ENCODE measurements at places on chromosomes 12 and 14. TPM values are rescaled to one million over a fixed set of nuclear protein-coding genes. Genes with fewer than 3 reads are reported as not detected.

DNA sequence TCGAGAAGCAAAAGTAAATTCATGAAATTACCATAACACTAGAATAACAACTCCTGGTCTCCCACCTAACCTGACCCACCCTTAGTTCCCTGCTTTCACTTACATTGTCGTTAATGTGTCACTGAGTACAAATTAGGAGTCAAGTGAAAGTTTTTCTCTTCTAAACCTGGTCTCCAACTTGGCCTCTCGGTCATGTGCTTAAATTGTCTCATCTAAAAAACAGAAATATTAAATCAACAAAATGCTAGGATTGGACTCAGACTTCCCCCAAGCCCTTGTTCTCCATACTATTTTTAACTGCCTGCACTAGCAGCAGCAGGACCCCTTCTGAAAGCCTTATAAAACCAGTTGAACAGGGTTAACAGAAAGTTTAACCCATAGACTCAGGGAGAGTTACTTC, 1.8 kb upstream of the BTG1 start:
- DNase-seq: no peak

DNA sequence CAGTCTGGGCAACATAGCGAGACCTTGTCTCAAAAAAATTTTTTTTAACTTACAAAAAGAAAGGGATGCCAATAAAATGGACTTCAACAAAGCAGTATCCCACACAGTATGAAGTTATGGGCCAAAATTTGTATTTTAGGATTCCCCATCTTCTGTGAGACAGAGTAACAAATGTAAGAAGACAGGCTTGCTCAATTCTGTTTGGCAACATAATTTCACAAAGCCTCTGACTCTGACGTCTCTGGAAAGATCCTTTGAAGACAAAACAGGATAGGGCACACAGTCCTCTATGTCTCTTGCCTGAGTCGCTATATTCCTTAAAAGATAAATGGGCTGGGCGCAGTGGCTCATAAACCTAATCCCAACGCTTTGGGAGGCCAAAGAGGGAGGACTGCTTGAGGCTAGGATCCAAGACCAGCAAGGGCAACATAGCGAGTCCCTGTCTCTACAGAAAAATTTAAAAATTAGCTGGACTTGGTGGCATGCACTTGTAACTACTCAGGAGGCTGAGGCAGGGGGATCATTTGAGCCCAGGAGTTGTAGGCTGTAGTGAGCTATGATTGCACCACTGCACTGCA, 1.1 kb upstream of the HOMEZ start:
- DNase-seq: no peak

DNA sequence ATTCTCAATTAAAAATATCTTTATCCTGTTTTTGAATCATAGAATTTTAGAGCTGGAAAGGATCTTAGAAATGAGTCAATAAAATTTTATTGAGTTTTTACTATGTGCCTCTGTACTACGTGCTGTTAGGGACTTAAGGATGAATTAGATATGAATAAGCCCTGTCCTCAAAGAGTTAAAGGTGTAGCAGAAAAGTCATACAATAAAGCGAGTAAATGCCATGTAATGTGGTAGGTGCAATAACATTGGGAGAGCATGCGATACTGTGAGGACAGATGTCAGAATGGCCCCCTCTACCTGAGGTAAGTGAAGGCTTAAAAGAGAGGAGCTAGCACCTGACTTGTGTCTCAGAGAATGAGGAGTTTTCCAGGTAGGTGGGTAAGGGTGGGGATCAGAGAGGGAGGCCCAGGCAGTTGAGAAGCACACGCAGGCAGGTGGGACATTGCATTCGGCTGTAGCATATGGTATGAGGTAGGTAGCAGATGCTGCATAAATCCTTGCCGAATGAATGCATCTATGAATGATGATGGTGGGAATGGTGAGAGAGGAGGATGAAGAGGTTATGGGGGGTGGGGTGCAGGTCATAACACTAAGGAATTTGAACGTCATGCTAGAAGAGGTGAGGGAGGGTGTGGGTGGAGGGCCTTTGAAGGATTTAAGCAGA, 35.4 kb upstream of the ATP23 start:
- no peak for DNase-seq

Gene MEG3
- total RNA-seq: 7.4 TPM

DNA sequence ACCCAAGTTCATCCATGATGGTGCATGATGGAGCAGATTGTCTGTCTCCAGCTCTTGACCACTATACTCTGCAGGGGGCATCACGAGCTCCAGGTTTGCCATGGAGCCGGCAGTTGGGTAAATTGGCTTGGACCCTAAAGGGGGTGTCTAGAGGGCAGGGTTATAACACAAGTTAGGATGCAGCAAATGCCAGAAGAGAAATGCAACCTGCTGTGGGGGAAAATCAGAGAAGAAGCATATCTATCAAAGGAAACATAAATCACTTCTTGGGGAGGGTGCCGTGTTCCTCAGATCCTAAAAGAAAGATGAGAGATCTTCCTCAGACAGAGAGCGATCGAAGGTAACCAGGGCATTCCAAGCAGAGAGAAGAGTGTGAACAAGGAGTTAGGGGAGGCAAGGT, 334.9 kb downstream of the C12orf75 start:
- no peak for DNase-seq

DNA sequence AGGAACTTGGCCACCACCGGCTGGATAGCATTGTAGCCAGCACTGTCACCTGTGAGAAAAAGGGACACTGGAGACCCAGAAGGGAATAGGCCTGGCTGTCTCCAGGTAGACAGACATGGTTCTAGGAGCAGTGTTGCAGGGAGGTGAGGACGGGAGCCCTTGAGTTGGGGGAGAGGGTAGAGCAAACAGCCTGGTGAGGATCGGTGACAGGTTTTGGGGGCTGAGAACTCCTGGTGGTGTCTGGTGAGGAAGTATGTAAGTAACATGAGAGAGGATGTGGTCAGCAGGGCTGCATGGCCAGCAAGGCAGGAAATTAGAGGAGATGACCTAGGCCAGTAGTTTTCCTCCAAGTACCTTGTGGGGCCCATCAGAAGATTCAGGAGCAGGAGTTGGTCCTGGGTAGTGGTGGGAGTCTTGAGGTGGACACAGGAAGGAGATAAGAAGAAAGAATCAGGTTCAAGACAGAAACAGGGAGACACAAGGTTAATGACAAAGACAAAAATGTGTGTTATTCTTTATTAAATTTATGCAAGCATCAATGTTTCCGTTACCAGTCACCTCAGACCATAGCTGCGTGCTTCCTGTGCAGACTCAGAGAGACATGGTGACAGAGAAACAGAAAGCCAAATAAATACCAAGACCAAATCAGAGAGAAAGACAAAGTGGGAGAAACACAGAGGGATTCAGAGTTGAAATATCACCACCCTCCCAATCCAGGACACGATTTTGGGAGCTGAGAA, at the start of gene ARHGAP9:
Gene ARHGAP9, minus strand, starts transcription at position 491 of the 740 bp plus-strand sequence. Its CDS starts 460 bp downstream, at position 31.
- DNase-seq: no peak

DNA sequence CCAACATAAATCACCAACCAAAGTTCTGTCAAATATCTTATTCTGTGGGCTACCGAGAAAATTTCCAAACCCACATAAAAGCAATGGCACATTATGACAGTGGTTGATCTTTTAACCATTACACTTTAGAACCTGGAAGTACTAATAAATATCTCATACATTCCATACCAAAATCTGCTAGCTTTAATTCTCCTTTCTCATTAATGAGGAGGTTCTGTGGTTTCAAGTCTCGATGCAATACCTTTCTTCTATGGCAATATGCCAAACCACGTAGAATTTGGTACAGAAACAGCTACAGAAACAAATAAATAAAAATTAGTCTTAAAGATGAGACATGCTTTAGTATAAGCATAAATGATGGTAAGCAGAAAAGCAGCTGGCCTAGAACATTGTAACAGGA, 100.7 kb downstream of the ELK3 start:
- no peak for DNase-seq

GRCh38 chr12:14326699-14327098, 38.8 kb upstream of the ATF7IP start:
- DNase-seq: no peak

Gene KCNH3
- not detected for total RNA-seq

Gene KRT72
- total RNA-seq: not detected

GRCh38 chr12:88267630-88268029, 125.5 kb downstream of the TMTC3 start:
- DNase-seq: no peak

- DNase-seq: no peak
Measured at GRCh38 chr12:28709986-28710685, 438.9 kb upstream of the FAR2 start.

Gene PFKM
- total RNA-seq: 841 TPM

- DNase-seq: no peak
Measured at GRCh38 chr14:51398898-51399297, 158.9 kb downstream of the TMX1 start.

DNA sequence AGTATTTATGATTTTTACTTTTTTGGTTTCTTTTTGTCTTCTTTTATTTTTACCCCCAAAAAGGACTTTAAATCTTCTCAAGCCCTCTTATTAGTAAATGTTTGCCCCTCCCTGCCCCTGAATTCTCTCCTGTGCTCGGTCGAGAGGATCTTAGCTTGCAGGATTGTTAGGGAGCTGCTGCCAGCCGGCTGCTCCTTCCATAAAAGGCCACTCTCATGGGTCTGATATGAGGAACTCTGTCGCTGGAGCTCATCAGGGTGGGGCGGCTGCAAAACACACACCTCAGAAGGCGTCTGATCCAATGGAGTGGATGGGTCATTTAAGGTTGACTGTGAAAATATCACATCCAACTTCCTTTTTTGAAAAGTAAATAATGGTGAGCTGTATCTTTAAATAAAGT, 8.5 kb downstream of the LTBR start:
- DNase-seq: no peak

DNA sequence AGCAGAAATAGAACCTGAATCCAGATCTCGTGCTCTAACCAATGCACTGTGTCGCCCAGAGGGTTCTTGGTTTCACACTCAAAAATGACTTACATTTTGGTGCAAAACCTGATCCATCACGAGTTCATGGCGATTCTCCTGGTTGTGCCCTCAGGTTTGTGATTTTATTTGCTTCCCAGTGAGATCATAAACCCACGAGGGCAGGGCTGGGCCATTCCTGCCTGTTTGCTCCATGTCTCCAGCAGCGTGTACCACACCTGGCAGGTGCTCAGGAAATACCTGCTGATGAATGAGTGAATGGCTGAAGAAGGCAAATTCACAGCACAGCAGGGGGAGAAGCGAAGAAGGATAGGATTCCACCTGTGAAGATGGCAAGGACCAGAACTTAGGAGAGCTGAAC, 9.4 kb downstream of the ACACB start:
- DNase-seq: no peak

GRCh38 chr12:77102123-77102522, 36.8 kb upstream of the E2F7 start:
- DNase-seq: no peak

DNA sequence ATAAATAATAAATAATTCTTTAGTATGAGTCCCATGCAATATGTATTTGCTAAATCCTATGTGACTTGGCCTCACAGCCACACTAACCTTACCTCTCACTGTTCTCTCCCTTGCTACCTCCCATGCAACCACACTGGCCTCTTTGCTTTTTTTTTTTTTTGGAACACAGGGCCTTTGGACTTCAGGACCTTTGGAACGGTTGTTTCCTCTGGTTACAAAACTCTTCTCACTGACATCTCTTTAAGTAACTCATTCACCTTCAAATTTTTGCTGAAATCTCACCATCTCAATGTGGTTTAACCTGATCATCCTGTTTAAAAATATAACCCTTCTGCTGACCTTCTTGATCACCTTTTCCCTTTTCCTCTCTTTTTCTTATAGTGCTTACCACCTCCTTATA, 194.0 kb downstream of the SSPN start:
- DNase-seq: no peak

Gene VRTN
- total RNA-seq: not detected

DNA sequence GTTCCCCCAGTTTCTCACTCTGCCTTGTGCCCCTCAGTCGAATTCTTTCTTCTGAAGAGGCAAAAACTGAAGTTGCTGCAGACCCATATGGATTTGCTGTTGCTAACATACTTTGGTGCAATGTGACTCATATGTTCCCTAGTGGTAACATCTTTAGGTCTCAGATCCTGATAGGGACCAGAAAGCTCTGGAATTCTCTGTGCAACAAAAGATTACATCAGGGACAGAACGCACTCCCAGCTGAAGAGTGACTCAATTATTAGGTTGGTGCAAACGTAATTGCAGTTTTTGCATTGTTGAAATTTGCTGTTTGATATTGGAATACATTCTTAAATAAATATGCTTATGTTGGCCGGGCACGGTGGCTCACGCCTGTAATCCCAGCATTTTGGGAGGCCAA, 8.2 kb upstream of the DHRS2 start:
- no peak for DNase-seq

DNA sequence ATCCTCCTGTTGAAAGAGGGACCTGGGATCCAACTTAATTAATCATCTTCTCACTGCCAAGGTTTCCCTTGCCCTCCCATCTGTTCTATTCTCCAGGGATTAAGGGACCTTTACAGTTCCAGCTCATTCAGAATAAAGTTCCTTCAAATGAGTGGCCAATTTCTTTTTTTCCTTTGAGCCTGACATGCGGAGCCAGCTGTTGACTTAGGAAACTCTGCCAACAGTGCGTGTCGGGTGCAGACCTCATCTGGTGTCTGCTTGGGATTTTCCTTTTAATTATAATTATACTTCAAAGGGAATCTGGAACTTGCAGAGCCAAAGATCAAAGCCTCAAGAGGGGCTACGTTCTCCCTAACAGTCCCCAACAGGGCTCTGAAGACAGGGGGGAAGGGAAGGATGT, 64.8 kb downstream of the CCDC60 start:
- DNase-seq: no peak

DNA sequence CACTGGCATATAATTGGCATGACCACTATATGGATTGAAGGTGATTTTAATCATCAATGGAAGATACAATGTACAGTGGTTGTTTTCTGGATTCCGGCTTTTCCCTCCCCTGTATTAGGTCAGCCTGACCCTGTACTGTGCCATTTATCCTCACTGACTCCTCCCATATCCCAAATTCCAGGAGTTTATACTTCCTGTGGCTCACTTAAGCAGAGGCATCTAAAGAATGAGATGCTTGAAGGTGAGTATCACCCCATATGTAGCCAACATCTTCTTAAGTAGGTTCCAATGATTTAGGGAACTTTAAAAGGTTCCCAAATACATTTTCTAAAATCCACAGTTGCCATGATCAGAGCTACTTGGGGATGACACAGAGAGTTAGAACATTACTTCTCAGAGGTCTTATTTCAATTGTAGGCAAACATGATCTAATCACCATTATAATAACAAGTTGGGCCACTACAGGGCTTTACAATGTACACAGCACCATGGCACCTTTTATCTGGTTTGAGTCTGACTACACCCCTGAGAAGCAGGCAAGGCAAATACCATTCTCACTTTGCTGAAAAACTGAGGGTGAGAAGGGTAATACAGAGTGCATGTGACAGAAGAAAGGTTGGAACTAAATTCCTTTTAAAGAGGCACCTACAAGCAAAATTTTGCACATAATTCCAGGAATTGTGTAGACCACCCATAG, 212.3 kb upstream of the GARIN6 start:
- no peak for DNase-seq

DNA sequence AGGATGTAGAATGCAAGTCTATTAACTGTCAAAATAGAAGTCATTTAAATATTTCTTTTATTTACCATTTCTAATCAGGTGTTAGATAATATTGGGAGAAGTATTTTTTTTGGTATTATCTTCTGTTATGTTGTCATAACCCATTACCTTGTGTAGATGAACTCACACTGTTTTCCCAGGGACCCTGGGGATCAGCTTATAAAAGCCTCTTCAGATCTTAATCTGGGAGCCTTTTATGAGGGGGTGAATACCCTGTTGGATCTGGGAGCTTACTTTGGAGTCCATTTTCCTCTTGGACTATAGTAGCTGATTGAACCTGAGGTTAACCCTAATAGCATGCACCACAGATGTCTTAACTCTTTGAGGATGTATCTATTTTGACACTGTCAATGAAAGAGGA, 176.3 kb upstream of the ATP2B1 start:
- DNase-seq: no peak
